NB4 (cell line): ENCODE measurements at places on chromosomes 5 and 9.
A peak's percentile ranks its signal among the peaks of the same experiment; 100 is the strongest.

DNA sequence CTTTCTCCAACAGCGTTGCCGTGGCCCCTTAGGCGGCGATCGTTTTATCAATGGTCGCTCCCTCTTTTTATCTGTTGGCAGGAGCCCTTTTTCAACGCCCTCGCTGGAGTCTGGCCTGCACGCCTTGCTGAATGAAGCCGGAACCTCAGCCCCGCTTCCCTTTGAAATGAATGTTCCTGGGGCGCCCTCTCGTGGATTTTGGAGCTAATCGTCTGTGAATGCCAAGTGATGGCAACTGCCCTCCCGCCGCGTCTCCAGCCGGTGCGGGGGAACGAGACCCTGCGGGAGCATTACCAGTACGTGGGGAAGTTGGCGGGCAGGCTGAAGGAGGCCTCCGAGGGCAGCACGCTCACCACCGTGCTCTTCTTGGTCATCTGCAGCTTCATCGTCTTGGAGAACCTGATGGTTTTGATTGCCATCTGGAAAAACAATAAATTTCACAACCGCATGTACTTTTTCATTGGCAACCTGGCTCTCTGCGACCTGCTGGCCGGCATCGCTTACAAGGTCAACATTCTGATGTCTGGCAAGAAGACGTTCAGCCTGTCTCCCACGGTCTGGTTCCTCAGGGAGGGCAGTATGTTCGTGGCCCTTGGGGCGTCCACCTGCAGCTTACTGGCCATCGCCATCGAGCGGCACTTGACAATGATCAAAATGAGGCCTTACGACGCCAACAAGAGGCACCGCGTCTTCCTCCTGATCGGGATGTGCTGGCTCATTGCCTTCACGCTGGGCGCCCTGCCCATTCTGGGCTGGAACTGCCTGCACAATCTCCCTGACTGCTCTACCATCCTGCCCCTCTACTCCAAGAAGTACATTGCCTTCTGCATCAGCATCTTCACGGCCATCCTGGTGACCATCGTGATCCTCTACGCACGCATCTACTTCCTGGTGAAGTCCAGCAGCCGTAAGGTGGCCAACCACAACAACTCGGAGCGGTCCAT is 10.0 kb downstream of the S1PR3 start:
- DNase-seq: peak; percentile 79

GRCh38 chr5:136620016-136620419 is 254.7 kb upstream of the TRPC7 start:
- DNase-seq: peak; percentile 50

DNA sequence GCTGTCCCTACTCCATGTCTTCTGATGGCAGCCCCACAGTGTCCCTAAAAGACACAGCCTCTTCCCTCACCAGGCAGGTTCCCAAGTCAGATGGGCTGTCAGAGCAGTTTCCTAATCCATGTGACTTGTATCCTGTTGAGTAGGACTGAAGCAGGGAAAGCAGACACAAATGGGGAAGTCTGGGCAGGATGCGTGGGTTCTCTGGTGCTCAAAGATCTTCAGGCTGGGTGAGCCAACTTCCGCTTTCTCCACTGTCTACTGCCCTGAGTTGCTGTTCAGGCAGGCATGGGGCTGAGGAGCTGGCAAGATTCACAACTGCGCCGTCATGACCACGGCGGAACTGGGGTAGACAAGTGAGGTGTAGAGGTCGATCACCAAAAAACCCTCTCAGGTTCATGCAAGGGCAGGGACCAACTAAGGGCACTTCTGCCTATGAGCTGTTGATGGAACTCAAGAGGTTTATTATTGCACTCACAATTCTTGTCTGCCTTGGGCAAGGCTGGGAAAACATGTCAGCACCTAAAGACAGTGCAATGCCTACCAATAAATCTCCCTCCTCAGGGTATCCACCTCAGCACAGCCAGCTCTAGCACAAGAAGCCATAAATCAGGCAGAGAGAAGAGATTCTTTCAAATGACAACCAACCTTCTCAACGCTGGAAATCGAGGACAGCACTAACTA is 83.4 kb downstream of the RAPGEF1 start:
- DNase-seq: peak; percentile 99

DNA sequence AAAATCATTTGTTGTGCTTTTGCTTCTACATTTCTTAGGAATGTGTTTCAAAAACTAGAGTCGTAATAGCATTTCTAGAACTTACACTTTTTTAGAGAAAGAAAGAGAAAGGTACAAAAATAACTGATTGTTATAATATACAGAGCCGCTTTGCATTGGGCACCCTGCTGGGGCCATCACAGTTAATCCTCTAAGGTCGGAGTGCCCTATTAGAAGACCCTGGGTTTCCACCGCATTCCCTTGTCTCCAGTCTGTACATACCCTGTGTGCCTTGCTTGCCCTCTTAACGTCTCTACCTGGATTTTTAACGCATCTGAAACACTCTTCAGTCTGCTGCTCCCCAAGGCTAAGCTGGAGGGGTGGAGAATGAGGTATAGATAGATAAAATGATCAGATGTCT is 1.3 kb downstream of the MARVELD2 start:
- DNase-seq: no peak

- DNase-seq: peak; percentile 84
These were observed 649 bp downstream of the STK10 start for GRCh38 chr5:172187118-172188032.

DNA sequence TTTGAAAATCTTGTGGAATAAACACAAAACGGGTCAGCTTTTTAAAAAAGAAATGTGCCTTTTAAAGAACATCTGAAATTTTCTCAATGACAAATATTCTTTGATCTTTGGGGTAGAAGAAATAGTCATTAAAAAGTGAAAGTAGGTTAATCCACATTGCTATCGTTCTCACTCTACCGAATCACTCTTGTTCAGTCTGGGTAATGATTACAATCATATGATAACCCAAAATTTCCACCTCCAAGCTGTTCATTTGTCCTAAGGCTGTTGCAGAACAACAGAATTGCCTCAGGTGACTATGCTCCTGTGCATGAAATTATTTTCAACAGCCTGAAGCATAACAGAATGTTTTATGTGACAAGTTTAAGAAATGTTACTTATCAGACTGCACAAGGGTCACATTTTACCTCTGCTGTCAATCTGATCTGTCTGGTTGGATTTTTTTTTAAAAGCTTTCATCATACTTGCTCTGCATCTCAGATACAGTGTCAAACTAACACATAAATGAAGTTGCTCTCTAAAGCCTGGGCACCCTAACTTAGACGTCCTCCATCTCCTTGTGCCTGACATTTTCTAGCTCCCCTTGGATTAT is 227.3 kb downstream of the LURAP1L start:
- no peak for DNase-seq

- DNase-seq: peak; percentile 94
These were observed 96.8 kb downstream of the ZNF608 start for GRCh38 chr5:124649491-124650146.

DNA sequence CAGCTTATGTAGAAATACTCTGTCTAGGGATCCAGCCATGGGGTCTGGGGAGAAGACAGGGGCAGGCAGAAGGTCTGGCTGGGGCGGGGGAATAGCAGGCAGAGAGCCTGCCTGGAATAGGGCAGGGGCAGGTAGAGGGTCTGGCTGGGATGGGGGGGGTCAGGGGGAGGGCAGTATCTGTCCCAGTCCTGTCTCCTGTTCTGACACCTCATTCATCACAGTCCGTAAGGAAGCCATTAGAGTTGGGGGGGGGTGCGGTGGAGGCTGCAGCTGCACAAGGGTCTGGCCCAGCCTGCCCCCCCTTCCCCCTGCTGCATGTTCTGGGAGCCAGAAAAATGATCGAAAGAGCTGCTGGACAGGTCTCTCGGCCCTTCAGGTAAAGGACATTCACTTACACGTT is 32.6 kb downstream of the CNTFR start:
- no peak for DNase-seq
